ENCODE measurements at places on chromosomes 3 and 15.

GRCh38 chr15:23642413-23643044, 5.1 kb downstream of the MAGEL2 start:
- DNase-seq, result peak; percentile 62

DNA sequence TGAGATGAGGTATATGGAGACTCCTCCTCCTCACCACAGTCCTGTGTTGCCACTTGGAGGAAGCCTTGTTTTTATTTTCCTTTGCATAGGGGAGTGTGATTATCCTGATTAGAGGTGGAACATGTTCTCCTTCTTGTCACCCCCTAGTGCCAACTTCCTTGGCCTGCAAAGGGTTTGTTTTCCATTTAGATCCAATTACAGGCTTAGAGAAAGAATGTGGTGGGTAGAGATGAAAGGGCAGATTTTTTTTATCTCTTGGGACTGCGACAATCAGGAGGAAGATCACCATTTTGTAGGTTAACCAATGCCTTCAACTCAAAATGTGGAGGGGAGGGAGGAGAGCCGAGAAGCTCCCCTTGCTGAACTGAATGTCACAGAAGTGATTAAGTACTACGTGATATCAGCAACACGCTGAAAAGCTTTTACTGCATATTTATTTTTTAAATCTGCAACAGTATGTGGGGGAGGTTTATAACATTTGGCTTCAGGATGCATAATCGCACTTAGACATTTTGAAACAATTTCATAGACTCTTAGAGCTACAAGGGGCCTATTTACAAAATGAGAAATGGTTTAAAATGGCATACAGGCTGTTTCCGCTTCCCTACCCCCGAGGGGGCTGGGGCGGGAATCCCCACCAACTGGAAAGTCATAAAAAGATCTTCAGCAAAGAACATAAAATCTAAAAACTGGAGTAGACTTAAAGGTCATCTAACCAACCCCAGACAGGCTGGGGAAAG, 2.4 kb downstream of the LMCD1 start:
- peak; percentile 13 for DNase-seq

GRCh38 chr3:166282931-166283330, 445.7 kb upstream of the BCHE start:
- no peak for DNase-seq

DNA sequence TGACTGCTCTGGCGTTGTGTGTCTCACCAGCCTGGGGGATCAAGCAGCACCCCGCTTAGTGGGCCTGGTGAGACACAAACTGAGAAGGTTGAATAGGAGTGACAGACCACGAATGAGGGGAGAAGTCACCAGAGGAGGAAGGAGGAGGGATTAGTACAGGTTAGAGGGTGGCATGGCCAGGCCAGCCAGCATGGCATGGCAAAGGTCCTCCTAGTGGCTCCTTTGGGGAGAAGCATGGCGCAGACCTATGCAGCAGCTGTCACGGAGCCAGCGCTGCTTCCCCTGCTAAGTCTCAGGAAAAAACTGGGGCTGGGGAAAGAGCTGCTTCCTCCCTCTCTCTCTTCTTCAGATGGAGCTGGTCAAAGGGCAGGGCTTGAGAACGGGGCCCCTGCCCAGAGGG, 48.6 kb downstream of the ZDHHC3 start:
- no peak for DNase-seq

GRCh38 chr15:100593431-100593830, 8.6 kb downstream of the LINS1 start:
- DNase-seq, result no peak

DNA sequence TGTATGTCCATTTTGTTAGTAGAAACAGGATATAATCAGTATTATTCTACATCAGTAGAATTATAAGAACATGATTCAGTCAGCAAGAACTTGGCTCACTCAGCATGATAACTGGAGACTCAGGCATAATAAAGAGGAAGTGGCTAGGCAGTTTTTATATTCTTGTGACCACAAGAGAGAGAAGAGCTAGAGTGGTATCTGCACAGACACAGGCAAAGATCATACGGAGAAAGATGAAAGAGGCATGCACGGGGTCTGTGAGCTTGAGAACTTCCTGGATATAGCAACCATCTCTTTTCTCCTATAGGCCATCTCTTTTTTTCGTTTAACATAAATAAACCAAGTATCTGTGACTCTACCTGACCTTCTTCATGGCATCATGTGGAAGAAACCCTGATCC, 46.8 kb downstream of the MYO5A start:
- peak; percentile 77 for DNase-seq

DNA sequence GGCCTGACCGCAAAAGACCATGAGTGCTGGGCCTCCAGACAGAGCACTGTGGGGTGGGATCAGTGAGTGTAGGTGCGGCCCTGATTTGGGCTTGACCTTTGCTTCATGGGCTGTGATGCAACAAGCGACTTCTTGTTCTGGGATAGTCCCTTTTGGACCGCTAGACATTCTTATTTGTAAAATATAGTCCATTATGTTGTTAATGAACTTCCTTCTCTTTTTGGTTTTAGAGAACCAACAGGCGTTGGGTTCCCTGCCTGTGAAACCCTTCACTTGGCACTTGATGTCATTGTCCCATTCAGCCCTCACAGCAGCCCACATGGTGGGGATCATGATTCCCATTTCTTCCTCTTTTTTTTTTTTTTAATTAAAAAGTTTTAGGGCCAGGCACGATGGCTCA, 15.8 kb upstream of the TRH start:
- DNase-seq, result no peak

DNA sequence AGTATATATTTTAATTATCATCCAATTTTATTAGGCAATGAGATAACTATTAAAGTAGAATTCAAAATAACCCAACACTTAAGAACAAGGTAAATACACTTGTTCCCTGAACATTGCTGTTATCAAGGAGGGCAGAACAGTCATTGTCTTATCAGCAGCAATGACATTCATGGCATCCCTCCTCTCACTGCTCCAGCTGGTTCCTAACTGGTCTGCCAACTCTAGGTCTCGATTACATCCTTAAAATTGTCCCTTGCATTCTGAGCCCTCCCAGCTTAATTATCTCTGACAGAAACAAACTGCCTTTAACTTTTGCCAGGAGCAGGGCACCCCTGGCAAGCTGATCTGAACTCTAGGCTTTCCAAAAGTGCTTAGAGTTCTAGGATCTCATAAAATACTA, 14.0 kb upstream of the DYNC1LI1 start:
- no peak for DNase-seq

DNA sequence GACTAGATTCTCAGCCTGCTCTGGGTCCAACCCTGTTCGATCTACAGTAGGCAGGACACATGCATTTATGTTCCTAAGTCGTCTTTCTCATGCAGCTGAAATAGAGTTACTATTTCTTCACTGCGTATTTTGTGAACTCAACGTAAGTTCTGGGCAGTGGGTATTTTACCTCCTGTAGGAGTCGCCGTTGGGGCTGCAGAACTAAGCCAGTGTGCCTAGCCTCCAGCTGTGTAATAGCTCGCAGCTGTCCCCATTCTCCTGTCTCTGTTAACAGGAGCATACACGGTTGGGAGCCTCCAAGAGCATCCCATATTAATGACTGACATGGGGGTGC, 58.4 kb upstream of the HRH1 start:
- peak; percentile 16 for DNase-seq

DNA sequence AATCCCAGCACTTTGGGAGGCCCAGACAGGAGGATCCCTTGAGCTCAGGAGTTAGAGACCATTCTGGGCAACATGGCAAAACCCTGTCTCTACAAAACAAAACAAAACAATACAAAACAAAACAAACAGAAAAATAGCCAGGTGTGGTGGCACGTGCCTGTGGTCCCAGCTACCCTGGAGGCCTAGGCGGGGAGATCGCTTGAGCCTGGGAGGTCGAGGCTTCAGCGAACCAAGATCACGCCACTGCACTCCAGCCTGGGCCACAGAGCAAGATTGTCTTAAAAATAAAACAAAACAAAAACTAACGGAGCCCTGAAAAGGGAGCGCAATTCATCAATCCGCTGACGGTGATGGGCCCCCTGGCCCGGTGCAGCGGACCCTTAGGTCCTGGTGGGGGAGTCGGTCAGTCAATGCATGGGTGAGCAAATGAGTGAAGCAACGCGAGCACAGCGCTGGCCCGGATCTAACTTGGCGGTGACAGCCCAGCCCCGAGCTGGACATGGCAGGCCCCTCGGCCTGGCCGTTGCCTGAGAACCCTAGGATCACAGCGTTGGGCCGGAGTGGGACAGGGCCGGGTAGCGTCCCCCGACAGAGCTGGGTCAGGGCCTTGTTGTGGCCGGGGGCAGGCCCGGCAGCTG, 52.4 kb upstream of the BLM start:
- peak; percentile 61 for DNase-seq

GRCh38 chr3:18247139-18247695, 177.9 kb downstream of the SATB1 start:
- DNase-seq, result no peak

DNA sequence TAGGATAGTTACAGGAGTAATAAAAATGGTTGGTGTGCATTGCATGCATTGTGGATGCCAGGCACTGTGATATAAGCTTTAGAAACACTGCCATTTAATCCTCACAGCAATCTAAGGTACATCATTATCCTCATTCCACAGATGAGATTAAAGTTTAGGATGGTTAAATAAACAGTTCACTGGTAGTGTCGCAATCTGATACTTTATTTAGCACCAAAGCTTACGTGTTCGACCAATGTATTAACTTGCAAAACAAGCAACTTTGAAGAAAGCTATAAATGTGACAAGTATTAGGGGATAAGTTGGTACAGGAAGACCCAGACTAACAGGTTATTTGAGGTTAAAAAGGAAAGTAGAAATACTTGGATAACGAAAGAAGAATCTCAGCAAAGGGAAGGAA, 150.5 kb upstream of the ZNF385D start:
- DNase-seq, result no peak

- no peak for DNase-seq
Measured at GRCh38 chr3:26202169-26202568, 412.3 kb downstream of the OXSM start.

DNA sequence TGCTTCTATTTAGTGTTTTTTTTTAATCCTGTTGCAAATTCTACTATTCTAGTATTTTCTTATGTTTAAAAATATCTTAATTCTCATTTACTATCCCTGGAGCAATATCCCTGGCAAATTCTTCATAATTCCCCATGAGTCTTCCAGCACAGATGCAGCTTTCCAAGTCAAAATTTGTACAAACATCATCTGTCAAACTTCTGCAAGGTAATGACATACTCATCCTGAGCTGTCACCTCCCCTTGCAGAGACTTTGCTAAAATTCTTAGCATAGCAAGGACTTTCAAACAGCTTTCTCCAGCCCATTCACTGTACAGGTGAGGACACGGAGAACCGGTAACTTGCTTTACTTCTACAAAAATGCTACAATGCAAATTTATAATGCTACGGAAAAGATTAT, 28.6 kb upstream of the VGLL4 start:
- no peak for DNase-seq

GRCh38 chr3:110495201-110495927, 576.3 kb upstream of the NECTIN3 start:
- DNase-seq, result no peak

DNA sequence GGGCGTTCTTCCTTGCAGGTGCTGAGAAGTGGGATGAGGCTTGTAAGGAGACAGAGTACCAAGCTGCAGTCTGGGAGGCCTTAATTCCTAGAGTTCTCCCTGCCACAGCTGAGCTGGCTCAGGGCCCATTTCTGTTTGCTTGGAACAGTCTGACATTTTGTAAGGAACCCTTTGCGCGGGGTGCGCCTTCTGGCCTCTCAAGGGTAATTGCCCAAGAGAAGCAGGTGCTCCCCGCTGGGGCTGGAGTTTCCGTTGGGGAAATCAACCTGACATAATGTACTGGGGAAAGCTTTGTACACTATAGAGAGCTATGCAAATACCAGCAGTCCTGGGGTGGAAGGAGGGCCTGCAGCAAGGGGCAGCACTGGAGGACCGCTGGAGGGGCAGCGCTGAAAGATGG, 83.6 kb downstream of the HMG20A start:
- no peak for DNase-seq

GRCh38 chr15:64153480-64154367, 2.2 kb downstream of the SNX22 start:
- DNase-seq, result peak; percentile 91

DNA sequence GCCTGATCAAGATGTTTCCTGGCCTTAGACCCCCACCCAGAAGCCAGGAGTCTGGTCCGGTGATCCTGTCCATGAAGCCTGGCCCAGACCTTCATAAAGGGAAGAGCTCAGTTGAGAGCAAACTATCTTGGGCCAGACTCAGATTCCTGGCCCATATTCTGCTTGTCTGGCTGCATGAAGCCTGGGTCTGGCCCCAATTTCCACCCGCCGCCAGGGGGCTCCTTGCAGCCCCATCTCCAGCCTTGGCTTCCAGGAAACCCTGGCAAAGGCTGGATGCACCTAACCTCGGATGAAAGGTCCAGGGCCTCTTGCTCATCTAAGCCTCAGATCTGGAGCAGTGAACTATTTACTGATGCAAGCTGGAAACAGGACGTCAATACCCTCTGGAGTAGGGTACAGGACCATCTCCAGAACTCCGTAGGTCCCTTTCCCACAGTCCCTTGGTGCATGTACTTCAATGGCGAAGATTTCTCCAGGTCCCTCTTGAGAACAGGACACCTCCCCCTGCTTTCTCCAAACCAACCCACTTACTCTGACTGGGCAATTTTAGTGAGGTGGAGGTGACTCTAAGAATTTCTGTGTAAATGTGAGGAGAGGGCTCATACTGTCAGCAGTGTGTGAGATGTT, 5.6 kb downstream of the FOXL2 start:
- DNase-seq, result peak; percentile 69

GRCh38 chr15:68592054-68592453, 13.3 kb downstream of the CORO2B start:
- DNase-seq, result no peak

GRCh38 chr3:25854214-25854613, 64.3 kb downstream of the OXSM start:
- DNase-seq, result peak; percentile 4

DNA sequence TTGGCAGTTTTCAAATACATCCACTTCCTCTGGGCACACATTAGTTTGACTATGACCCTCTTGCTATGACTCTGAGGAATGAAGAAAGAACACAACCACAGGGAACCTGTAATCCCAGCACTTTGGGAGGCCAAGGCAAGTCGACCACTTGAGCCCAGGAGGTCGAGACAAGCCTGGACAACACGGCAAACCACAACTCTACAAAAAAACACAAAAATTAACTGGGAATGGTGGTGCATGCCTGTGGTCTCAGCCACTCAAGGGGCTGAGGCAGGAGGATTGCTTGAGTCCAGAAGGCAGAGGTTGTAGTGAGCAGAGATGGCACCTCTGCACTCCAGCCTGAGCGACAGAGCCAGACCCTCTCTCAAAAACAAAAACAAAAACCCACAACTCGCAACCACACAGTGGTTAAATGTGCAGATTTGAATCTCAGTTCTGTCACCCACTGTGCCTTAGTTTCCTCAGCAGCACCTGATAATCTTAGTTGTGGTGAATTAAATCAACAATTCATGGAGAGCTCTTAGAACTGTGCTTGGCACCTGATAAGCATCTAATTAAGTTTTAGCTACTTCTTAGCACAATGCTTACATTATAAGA, 65.7 kb downstream of the MYLK start:
- DNase-seq, result no peak

DNA sequence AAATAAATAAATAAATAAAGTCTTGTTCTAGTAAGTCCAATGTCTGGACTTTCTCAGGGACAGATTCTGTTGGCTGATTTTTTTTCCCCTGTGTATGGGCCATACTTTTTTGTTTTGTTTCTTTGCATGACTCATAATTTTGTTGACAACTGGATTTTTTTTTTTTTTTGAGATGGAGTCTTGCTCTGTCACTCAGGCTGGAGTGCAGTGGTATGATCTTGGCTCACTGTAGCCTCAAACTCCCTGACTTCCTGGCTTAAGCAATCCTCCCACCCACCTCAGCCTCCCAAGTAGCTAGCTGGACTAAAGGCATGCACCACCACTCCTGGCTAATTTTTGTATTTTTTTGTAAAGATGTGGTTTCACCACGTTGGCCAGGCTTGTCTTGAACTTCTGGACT, 38.9 kb downstream of the TICRR start:
- DNase-seq, result no peak

- DNase-seq, result no peak
Measured at GRCh38 chr3:170522201-170522600, 63.7 kb downstream of the SLC7A14 start.
